ENCODE measurements at places on chromosomes 16 and 17. TPM values are rescaled to one million over a fixed set of nuclear protein-coding genes. Genes with fewer than 3 reads are reported as not detected.

DNA sequence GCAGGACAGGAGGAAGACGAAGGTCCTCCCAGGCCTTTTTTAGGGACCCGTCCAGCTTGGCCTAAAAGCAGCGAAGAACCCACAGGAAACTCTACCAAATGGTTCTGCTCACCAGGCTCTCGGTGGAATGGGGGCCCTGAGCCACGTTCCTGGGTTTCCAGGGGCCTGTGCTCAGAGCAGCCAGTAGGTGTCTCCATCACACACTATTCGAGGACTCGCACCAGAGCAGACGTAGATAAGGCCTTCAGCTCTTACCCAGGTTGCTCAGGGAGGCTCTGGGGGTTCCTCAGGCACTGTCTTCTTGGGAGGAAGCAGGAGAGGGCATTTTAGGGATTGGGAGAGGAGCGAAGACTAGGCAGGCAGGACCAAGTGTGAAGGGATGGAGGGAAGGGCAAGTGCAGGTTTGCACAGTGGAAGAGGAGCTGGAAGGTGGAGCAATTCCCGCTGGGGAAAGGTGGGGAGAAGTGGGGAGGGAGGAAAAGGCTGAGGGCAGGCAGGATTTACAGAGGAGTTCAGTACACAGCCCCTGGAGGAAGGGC lies 157.1 kb downstream of the RGS9 start:
- no peaks in the 10 kb centered on the region for H3K4me1 ChIP-seq
- H3K27ac ChIP-seq = no peak overlapping the region
- no peaks in the 10 kb centered on the region for H3K27me3 ChIP-seq
- DNase-seq = no peak
- H3K4me3 ChIP-seq = no peak overlapping the region
- H3K36me3 ChIP-seq = no peaks in the 10 kb centered on the region

GRCh38 chr17:41442739-41443138 lies 2.0 kb upstream of the KRT38 start:
- no peaks in the 10 kb centered on the region for H3K27me3 ChIP-seq
- no peaks in the 10 kb centered on the region for H3K36me3 ChIP-seq
- H3K4me3 ChIP-seq = no peak overlapping the region
- no peak overlapping the region for H3K27ac ChIP-seq
- H3K4me1 ChIP-seq = no peaks in the 10 kb centered on the region
- DNase-seq = no peak

- H3K27ac ChIP-seq = no peak overlapping the region
- H3K4me1 ChIP-seq = no peaks in the 10 kb centered on the region
- no peaks in the 10 kb centered on the region for H3K36me3 ChIP-seq
- H3K4me3 ChIP-seq = no peak overlapping the region
- H3K27me3 ChIP-seq = no peaks in the 10 kb centered on the region
- no peak for DNase-seq
These were observed 1.7 kb downstream of the HOXB1 start for GRCh38 chr17:48528936-48529682.

GRCh38 chr17:63019138-63019873 lies 53.3 kb downstream of the TANC2 start:
- no peak overlapping the region for H3K4me3 ChIP-seq
- H3K27me3 ChIP-seq = no peaks in the 10 kb centered on the region
- H3K36me3 ChIP-seq = no peaks in the 10 kb centered on the region
- no peaks in the 10 kb centered on the region for H3K4me1 ChIP-seq
- DNase-seq = no peak

The XAF1 gene
- total RNA-seq = 108 TPM

Data from aorta (tissue), 5 donors.